Cerebellar cortex (tissue), 1 donor: ENCODE measurements at places on chromosomes 3 and 15.
A peak's percentile ranks its signal among the peaks of the same experiment; 100 is the strongest.

GRCh38 chr3:141926929-141927328 lies 50.5 kb downstream of the ATP1B3 start:
- DNase-seq: no peak

GRCh38 chr3:28574036-28574435 lies 225.4 kb upstream of the AZI2 start:
- no peak for DNase-seq

DNA sequence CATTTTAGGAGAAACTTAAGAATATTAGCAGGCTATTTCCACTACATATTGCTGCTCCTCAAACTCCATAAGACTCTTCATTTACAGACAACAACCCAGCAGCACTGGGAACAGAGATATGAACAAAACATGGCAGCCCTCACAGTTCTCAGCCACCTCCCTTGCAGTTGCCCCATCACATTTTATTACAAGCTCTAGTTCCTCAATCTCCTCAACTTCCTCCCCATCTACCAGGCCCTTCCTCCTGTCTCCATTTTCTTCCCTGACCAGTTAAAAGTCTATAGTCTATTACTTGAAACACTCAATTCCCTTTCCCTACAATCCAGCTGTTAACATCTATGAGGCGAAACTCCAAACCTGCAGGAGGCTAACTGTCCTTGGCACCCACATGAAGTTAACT lies 412.5 kb downstream of the TBC1D5 start:
- DNase-seq: no peak

GRCh38 chr15:89857673-89858072 lies 36.1 kb downstream of the AP3S2 start:
- DNase-seq: no peak

DNA sequence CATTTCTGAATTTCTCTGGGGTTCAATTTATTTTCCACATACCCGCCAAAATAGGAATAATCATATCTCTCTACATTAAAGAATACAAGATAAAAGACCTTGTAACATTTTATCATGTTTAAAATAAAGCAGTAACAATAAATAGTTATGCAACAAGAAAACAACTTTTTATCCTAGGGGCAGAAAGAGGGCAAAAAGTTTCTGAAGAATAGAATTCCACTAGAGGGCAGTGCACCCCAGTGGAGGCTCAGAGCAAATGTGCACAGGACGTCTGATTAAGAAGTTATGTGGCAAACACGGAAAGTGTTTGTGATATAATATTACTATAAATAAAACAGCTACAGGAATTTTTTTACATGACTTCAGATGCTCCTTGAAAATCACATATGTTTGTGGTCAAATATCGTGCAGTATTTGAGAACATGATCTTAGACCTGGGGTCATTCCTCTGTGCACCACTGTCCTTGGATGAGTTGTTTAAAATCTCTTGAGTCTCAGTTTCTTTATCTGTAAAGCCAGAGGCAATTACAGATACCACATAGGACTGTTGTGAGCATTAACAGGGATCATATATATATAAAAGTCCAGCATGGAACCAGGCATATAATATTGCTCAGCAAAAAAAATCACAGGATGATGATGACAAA lies 13.2 kb upstream of the PIK3R4 start:
- peak; percentile 72 for DNase-seq
